ENCODE measurements at places on chromosomes 2 and 18.

GRCh38 chr2:58056192-58056916, 9.7 kb downstream of the VRK2 start:
- DNase-seq = no peak

GRCh38 chr2:186575302-186575701, 14.6 kb upstream of the ITGAV start:
- DNase-seq = no peak

- DNase-seq = no peak
Observed at GRCh38 chr2:49288113-49288705, 133.9 kb upstream of the FSHR start.

DNA sequence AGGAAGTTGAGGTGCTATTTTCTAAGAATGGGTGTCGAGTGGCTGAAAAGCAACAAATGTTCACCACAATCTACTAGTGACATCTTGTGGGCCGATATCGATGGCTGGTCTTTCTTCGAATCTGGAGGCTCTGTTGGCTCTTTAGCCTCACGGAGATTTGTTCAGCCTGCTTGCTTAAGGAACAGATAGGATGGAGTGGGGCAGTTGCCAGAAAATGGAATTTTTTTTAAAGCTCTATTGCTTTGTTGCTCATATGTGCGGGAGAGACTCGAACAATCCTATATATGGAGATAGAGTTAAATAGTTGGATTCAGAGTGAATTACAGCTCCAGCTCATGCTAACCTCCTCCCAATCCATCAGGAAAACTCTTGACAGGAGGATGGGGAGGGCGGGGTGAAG, 70.9 kb upstream of the LYPD6B start:
- DNase-seq = no peak

- no peak for DNase-seq
Observed at GRCh38 chr18:63144748-63145147, 174.8 kb downstream of the BCL2 start.

- DNase-seq = no peak
Observed at GRCh38 chr2:104444392-104444791, 409.5 kb upstream of the POU3F3 start.

DNA sequence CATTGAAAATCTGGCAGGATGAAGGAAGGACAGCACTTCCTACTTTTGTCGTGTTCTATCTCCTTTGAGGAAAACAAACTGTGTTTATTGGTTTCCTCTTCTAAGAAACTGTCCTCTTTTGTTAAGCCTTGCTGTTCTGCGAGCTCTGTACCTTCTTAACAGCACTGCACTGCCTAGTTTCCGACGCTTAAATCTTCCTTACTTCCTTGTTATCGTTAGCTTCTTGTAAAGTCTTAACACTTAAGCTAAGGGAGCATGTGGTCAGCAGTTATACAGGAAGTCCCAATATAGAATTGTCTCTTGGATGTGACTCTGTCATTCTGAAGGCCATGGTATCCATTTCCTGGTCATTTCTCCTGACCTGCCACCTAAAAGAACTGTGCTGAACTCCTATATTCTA, 552.8 kb upstream of the NRP2 start:
- DNase-seq = no peak

DNA sequence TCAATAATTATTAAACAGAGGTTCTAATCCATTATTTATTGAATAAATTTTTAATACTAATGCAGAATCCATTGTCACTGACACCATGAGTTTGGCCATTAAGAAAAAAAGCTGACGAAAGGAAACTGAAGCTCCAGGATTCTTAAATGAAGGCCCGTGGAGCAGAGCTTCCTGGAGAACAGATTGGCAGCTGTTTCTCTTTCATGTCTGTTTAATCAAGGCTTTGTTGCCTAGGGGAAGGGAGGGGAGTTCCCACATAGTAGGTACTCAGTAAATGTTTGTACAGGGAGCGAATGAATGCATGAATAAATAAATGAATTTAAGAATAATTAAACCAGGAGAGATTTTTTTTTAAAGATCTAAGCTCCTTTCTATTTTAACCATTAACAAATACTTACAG, 315.1 kb upstream of the KLHL29 start:
- no peak for DNase-seq

DNA sequence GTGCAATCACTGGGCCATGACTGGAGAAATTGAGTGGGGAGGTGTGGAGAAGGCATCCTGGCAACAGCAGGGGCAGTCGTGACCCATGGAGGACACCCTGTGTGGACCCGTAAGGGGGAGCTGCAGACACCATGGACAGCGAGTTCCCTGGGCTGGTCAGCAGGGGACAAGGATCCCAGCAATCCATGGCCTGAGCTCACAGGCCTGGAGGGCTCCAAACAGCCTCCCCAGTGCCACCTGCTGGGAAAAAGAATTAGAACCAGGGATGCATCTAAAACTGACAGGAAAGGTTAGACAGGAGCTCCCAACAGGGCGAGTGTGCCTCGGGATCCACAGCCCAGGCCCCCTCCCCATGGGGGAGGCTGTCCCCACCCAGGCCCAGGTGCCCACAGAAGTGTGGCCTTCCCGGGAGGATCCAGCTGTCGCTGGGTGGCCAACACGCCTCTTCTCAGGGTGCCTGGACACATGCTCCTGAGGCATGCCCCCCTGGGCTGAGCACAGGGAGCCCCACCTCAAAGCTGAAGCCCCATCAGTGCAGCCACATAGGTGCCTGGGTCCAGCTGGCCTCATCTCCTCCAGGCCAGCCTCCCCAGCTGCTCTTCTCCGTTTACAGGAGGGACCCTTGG, 20.5 kb upstream of the KIF1A start:
- DNase-seq = no peak

DNA sequence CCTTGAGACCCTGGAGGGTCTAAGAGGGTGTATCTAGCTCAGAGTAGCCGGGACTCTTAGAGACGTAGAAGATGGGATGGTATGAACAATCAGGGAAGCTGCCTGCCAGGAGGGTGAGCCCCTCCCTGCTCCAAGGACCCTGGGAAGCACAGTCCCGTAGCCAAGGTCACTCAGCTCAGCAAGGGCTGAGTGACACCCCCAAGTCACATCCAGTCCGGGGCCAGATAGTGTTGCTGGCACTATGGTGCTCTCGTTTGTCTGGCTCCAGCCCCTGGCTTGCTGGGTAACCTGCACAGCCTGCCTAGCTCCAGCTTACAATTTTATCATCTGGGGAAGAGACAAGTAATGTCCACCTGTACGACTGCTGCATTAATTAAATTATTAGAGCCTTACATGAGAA, 22.3 kb downstream of the REEP1 start:
- DNase-seq = no peak

DNA sequence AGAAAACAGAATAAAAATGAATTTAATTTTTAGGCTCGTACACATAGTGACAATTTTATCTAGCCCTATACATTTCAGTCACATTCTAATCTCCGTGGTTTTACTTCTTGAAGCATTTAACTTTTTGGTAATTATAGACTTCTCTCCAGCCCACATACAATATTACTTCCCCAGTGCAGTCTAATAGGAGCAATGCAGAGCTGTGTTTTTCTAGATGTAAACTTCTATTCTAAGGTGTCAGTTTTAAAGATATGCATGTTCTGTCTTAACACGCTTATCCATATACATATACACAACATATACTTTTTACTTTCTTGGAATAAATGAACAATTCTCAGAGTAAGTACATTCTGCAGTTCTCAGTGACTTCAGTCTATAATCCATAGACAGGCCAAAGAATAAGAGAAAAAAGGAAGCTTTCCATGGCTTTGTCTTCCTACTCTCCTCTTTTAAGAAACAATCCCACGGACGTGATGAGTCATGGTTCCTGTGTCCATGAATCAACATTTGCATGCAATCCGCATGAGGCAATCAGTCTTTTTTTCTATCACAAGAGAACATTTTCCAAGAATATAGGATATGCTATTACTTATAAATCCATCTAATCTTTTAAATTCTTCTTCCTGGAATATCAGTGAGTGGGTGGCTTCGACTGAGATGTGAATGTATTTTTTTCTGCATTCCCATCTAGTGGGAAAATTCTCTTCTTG, 42.8 kb downstream of the CCDC102B start:
- DNase-seq = no peak

DNA sequence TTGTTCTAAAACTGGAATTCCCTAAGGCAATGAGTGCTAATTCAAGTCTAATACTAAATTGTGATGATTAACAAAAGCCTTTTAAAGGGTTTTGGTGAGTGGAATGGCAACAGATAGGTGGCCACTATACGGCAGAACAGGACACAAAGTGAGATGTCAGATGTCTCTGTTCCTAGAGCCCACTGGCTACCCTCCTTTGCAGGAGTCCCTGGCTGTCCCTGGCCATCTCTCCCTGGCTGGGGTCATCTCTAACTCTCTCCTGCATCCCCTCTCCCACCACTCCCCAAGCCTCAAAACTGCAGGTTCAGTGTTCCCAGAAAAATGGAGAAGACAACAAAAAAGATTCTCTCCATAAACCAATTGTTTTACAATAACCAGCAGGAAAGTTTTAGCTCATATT, 79.2 kb downstream of the MDH1 start:
- no peak for DNase-seq

- no peak for DNase-seq
Observed at GRCh38 chr2:240999873-241000541, 1.6 kb downstream of the SNED1 start.

DNA sequence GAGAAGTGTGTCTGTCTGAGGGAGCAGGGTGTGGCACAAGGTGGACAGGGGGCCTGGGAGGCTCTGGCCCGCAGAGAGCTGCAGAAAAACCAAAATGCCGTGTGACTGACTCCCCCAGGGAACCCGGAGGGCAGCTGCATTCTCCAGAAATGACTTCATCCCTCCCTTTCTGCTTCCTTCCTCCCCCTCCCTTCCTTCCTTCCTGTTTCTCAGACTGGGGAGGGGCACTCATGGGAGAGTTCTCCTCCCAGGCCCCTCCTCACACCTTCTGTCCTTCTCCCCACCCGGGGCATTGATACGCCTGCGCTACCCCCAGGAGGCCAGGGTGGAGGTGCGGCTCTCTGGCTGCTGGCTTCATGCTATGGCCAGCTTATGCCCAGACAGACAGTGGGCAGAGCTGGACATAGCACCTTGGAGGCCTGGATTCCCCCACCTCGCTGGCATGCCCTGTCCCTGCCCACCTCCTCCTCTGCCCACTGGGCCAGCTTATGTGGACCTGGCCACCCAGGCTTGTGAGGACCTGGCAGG, 8.2 kb upstream of the GPR17 start:
- no peak for DNase-seq

GRCh38 chr2:176096986-176097819, 2.4 kb upstream of the HOXD12 start:
- DNase-seq = peak; percentile 83

DNA sequence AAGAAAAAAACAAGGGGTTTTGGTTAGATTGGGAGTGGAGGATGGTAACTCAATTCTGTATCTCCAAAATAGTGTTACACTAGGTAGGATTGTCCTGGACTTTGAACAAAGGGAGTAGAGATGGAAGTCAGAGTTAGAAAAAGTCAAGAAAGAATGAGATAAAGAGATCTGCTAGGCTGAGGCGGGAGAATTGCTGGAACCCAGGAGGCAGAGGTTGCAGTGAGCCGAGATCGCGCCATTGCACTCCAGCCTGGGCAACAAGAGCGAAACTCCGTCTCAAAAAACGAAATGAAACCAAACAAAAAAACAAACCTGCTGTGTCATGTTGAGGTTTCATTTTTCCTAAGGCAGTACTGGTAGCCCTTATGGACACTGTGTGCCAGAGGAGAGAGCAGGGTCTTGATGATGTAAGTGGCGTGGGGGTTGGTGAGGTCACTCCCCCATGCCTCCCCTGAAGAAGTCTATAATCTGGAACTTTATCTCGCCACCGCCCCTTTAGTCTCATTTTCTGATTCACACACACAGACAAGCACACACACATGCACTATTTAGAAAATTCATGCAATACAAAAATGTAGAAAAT, 10.5 kb downstream of the DRC1 start:
- DNase-seq = peak; percentile 23

DNA sequence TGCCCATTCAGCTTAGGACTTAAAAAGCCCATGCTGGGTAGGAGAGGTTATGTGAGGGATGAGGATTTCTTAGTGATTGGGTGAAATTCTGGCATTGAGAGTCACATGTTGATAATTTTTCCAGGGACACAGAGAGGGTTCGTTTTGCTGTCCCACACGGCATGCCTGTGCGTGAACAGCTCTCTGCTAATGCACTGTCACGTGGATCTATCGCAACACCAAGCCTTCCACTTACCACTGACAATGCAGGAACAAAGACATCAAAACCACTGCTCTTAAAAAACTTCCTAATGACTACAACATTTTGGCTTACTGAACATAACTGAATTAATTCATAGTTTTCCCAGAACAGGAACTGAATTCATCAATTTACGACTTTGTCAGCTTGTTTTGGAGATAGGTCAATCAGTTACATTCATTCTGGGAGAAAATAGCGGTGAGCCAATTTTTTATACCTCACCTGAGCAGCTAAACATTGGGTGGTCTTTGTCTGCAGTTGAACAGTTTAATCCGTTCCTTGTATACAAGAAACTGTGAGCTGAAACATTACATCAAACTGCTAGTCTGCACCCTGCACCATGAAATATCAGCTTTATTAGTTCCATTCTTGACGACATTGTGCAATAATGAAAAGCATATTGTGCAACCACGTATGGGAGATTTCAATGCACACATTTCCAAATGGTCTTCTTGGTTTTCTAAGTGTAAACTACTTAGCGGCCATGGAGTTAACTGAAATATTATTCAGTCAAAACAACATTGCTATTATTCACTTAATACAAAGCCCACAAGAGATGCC, 127.1 kb downstream of the LPIN1 start:
- no peak for DNase-seq

GRCh38 chr2:202687276-202687675, 52.5 kb downstream of the FAM117B start:
- no peak for DNase-seq

DNA sequence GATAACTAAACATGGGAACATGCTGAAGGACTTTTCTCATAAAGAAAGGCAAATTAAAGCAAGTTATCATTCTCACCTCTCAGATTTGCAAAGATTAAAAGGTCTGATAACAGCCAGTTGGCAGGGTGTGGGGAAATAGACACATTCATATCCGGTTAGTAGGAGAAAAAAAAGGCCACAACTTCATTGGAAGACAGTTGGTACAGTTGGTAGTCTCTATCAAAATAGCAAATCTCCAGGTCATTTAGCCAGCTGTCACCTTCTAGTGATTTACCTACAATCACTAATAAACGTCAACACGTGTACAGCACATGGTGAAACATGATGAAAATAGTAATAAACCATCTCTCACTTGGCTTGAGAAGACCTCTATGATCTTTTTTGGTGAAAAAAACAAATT, 16.6 kb downstream of the INPP5D start:
- no peak for DNase-seq

Measured in GM19239 (cell line).